ENCODE measurements at places on chromosomes 5 and 9.

- no peaks in the 10 kb centered on the region for H3K4me1 ChIP-seq
- no peak overlapping the region for H3K4me3 ChIP-seq
- no peak overlapping the region for H3K27ac ChIP-seq
- no peak for DNase-seq
- H3K27me3 ChIP-seq, result no peaks in the 10 kb centered on the region
Measured at GRCh38 chr5:111280282-111280951, 56.2 kb downstream of the CAMK4 start.

GRCh38 chr9:21668516-21668915, 133.9 kb upstream of the MTAP start:
- H3K27me3 ChIP-seq, result no peaks in the 10 kb centered on the region
- no peaks in the 10 kb centered on the region for H3K4me1 ChIP-seq
- no peak overlapping the region for H3K4me3 ChIP-seq
- no peak overlapping the region for H3K27ac ChIP-seq
- no peaks in the 10 kb centered on the region for H3K36me3 ChIP-seq
- no peak for DNase-seq

DNA sequence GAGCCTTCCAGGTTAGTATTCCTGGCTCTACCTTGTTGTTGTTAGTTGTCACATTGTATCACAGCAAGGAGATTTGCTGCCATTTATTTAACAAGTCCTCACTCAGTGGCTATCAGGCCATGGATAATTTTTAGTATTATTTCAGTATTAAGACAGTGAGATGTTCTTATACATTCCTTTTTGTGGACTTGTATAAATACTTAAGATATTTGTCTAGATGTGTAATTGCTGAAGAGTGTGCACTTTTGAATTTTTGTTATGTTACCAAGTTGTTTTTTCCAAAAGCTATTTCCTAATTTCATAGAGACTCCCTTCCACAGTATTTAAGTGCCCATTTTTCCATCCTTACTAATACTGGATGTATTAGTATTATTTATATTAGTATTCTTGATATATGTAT, 22.0 kb downstream of the SLC36A1 start:
- H3K27ac ChIP-seq, result no peak overlapping the region
- H3K4me3 ChIP-seq, result no peak overlapping the region
- peaks cover 63% of the 10 kb centered on the region for H3K36me3 ChIP-seq
- H3K4me1 ChIP-seq, result no peaks in the 10 kb centered on the region
- H3K27me3 ChIP-seq, result no peaks in the 10 kb centered on the region
- no peak for DNase-seq

- H3K4me1 ChIP-seq, result no peaks in the 10 kb centered on the region
- H3K27me3 ChIP-seq, result no peaks in the 10 kb centered on the region
- no peak for DNase-seq
Measured at GRCh38 chr5:117604845-117605244, 1030.2 kb upstream of the SEMA6A start.

GRCh38 chr9:109908459-109909390, 128.7 kb downstream of the PALM2AKAP2 start:
- H3K27me3 ChIP-seq, result no peaks in the 10 kb centered on the region
- no peaks in the 10 kb centered on the region for H3K4me1 ChIP-seq
- peak; percentile 3 for DNase-seq
- no peak overlapping the region for H3K27ac ChIP-seq
- no peak overlapping the region for H3K4me3 ChIP-seq

DNA sequence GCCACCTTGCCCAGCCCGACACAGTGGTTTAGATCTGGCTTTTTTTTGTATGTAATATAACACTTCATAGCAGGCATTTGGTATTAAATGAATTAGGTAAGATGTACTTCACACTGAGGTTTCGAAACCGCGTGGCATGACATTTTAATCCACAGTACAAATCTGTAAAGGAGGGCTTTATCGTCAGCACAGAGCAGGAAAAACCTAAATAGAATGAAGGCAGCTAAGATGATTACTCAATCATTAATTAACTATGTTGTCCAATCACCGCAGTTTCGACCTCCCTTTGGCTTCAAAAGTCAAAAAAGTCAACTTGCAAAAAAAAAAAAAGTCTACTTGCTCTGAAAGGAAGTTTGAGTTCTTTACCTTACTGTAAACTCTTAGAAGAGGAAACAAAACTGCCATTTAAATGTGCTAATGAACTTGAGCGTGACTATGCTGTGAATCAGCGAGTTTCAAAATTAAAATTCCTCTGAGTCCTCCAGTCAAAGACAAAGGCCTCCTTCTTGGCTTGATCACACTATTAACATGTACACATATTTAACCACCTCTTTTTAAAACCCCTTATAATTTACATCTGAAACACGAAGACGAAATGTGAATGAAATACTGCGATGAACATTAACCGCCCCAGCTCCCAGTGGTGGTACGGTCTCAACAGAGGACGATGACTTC, 698 bp upstream of the SEC24A start:
- no peaks in the 10 kb centered on the region for H3K36me3 ChIP-seq
- DNase-seq, result no peak
- peak overlapping the region; percentile 94 for H3K4me3 ChIP-seq
